ENCODE measurements at places on chromosomes 4 and X. TPM values are rescaled to one million over a fixed set of nuclear protein-coding genes. Genes with fewer than 3 reads are reported as not detected.

The IL3RA gene
- 14.7 TPM for polyA plus RNA-seq

The C4orf50 gene
- not detected for polyA plus RNA-seq

The C1QTNF7 gene
- polyA plus RNA-seq: 8.0 TPM

The PNCK gene
- 6.3 TPM for polyA plus RNA-seq

The ZNF518B gene
- polyA plus RNA-seq: 38.1 TPM

The EDA gene
- polyA plus RNA-seq: 6.6 TPM

The GASK1B gene
- polyA plus RNA-seq: 47.3 TPM

The SEPTIN6 gene
- 72.1 TPM for polyA plus RNA-seq

The GAGE2A gene
- not detected for polyA plus RNA-seq

The NALF2 gene
- polyA plus RNA-seq: 0.79 TPM

The PI4K2B gene
- 22.6 TPM for polyA plus RNA-seq

The NPY5R gene
- 0.64 TPM for polyA plus RNA-seq

The FAM47A gene
- polyA plus RNA-seq: not detected

The OTUD6A gene
- polyA plus RNA-seq: 0.09 TPM

The RHOXF2B gene
- not detected for polyA plus RNA-seq

The RPL9 gene
- polyA plus RNA-seq: 1,798 TPM

The DLG3 gene
- polyA plus RNA-seq: 40.5 TPM

The SMC1A gene
- 95.2 TPM for polyA plus RNA-seq
